CD4-positive, alpha-beta T cell treated with Interleukin-6 for 4 hours (primary cell): ENCODE measurements at places on chromosomes 1 and 21.

GRCh38 chr1:162020150-162020549, 3.5 kb downstream of the OLFML2B start:
- no peak for DNase-seq

DNA sequence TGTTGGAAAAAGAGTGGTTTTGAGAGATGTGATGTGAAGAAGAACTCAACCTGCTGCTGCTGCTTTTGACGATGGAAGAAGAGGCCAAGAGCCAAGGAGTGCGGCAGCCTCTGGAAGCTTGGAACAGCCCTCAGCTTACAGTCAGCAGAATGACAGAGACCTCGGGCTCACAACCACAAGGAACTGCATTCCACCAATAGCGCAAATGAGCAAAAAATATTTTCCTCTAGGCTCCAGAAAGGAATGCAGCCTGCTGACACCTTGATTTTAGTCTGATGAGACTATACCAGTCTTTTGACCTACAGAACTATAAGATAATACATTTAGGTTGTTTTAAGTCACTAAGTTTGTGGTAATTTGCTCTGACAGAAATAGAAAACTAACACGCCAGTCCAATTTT, 10.2 kb downstream of the SDHB start:
- DNase-seq = no peak

DNA sequence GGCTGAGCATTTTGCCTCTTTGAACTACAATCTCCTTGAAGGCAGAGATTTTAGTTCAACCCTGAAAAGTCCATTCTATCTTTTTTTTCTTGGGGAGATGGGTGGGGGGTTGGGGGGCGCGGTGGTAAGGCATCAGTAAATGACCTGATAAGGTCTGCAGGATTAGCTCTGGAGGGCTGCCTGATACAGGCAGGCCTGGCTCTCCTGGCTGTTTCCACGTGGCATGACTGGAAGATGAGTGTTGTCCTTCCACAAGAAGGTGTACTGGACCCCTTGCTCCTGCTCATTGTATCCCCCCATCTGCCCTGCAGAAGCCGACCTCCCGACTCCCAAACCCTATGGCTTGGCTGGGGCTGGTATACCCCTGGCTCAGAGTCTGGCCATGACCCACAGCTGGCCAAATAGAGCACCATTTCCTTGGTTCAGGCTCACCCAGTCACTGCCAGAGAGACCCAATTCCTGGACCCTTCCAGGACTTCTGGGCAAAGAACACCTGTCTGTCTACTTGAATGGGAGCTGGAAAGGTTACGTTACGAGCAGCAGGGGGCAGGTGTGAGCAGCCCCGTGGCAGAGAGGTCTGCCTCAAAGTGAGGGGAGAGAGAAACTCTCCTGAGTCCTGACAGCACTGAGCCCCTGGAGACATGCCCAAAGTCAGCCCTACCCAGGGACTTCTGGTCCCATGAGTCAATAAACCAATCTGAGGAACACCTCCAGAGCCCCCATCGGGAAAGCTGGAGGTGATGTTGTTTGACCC, 17.0 kb downstream of the DHRS3 start:
- DNase-seq = peak; percentile 79

- peak; percentile 23 for DNase-seq
Observed at GRCh38 chr1:34929497-34929852, at the start of gene DLGAP3. Gene DLGAP3 (minus strand): TSS chr1:34929650. CDS start chr1:34905383, 24,267 bp downstream.

DNA sequence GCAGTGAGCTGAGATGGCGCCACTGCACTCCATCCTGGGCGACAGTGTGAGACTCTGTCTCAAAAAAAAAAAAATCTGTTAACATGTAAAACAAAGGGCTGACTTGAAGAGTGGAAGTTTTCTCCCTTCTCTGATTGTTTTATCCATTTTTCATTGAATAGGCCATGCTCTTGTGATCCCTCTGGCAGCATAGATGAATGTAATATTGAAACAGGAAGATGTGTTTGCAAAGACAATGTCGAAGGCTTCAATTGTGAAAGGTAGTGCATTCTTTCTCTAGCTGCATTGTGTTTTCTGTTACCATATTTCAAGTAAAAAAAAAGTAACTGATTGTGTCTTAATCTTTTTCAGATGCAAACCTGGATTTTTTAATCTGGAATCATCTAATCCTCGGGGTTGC, 69.6 kb upstream of the LAMC2 start:
- DNase-seq = no peak

DNA sequence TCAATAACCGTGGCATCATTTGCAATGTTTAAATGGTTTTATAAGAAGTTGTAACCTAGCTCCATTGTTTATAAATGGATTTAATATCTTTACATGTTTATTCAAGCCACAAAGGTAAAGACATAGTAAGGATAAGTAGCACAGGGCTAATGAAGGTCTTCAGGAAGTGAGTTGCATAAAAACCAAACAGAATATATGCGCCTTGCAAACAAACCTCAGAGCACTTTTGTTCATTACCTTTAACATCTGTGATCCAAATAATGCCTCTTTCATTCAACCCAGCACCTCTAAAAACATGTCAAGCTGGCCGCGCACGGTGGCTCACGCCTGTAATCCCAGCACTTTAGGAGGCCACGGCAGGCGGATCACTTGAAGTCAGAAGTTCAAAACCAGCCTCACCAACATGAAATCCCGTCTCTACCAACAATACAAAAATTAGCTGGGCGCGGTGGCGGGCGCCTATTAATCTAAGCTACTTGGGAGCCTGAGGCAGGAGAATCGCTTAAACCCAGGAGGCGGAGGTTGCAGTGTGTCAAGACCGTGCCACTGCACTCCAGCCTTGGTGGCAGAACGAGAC, 25.3 kb downstream of the BRINP3 start:
- DNase-seq = no peak
